T-helper 2 cell (primary cell): ENCODE measurements at places on chromosomes 1 and 21.

DNA sequence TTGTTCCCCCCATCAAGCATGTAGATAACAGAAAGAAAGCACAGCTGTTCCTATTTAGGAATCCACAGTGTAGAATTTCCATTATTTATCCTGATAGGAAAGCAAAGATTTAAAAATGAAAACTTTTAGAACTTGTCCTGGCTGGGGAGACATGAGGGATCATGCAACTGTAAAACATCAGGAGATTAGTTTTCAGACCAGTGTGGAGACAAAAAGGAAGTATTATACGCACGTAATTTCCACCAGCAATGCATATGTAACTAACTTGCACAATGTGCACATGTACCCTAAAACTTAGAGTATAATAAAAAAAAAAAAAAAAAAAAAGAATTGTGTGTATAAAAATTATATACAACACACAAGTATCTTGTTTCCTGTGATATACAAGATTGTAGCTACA lies 172.4 kb downstream of the NEGR1 start:
- no peak for DNase-seq

- DNase-seq = no peak
Measured at GRCh38 chr1:184031409-184032107, 6.0 kb downstream of the COLGALT2 start.

DNA sequence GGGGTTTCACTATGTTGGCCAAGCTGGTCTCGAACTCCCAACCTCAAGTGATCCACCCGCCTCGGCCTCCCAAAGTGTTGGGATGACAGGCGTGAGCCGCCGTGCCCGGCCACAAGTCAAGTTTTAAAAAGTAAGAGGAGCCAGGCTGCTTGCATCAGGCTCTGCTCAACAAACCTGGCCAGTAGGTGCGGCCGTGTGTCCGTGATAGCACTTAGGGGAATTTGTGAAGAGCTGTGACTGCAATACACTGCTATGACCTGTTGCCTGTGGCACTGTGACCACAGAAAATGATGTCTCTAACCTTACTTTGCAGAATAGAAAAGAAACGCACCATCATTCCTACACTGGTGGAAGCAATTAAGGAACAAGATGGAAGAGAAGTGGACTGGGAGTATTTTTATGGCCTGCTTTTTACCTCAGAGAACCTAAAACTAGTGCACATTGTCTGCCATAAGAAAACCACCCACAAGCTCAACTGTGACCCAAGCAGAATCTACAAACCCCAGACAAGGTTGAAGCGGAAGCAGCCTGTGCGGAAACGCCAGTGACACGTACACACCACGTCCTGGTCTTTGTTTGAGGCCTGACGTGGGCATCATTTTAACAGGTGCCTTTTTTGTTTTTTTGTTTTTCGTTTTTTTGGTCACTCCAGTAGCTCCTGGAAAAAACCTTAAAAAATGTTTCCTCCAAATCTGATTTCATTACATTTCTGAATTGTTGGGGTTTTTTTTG lies 16.7 kb downstream of the C1orf174 start:
- DNase-seq = peak; percentile 61

GRCh38 chr1:104028416-104029035 lies 278.8 kb downstream of the AMY1C start:
- no peak for DNase-seq

DNA sequence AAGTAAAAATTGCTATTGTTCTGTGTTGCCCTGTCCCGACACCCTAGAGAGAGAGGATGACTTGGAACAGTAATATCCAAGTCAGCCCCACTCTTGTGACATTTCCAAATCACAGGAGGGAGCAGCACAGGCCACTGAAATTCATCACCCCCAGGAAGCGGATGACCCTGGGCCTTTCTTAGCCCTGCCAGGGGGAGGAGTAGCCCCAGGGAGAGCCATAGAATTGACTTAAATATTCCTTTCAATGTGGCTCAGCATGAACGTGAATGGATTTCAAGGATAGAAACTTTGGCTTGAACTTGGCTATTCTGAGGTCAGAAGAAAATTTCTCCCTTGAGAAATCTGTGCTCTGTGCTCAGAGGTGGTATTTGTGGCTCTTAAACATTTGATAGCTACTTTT lies 80.6 kb downstream of the CENPF start:
- no peak for DNase-seq

DNA sequence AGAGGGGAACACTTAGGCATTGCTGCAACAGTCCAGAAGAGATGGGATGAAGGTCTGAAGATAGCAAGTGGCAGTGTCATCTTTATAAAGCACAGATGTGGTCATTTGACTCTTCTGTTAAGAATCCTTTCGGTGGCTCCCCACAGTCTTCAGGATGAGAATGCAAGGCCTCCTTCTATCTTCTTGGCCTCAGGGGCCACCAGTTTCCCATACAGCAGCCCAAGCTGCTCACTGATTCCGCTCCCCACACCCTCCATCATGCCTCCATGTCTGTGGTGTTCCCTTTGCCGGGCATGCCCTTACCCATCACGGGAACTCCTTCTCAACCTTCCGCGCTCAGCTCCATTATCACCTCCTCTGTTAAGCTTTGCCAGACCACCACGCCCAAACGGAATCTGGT lies 16.1 kb upstream of the MFSD2A start:
- no peak for DNase-seq

DNA sequence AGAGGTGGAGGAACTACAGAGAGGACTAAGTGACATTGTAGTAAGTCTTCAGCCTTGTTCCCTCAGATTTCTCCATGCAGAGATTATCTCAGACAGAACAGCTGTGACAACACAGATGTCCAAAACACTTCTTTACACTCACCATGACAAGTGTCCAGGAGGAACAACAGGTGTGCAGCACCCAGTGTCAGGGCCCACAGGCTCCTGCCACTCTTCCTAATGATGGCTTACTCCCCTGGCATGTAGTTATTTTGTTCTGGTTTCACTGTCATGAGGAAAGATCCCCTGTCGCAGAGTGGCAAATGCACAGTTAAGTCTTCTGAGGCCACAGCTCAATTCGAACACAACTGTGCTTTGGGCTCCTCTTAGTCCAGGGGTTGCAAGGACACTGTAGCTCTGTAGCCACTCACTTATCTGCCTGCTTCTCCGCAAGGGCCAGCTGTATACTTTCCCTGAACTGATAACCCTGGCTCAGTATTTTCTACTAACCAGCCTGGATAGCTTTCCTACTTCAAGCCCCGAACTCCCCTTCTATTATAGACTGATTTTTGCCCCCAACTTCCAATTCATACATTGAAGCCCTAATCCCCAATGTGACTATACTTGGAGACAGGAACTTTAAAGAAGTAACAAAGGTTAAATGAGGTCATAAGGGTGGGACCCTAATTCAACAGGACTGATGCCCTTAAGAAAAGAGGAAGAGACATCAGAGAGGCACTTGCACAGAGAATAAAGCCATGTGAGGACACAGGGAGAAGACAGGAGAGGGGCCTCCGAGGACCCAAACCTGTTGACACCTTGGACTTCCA lies 11.1 kb downstream of the PDZK1 start:
- no peak for DNase-seq

DNA sequence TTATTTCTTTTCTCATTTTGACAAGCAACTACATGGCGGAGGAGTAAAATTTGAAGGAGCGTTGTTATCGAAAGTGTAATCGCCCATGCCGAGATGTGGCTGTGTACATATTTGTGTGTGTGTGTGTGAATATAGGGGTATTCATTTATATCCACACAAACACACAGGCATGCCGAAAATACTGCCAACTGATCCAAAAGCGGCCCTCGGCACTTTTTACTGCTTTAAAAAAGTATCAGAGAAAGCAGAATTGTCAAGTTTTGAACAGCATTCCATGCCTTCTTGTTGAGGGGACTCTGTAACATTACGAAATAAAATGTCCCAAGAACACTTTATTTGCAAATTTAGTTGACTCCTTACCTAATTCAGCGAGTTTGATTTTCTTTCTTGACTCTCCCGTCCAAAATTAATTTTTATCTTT lies 1.1 kb downstream of the PBX1 start:
- DNase-seq = no peak

DNA sequence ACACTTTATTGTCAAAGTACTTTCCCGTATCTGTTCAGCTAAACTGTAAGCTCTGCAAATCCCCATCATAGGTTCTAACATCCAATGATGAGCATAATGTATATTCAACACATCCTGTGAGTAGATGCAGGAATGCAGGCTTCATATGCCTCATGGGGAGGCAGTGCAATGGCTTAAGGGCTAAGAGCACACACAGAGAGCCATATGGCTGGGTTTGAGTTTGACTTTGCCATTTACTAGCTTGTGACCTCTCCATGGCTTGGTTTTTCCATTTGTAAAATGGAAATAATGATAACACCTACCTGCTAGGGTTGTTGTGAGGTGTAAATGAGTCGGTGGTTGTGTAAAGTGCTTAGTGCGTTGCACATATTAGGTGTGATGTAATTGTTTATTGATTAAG lies 13.4 kb downstream of the RCSD1 start:
- DNase-seq = no peak

DNA sequence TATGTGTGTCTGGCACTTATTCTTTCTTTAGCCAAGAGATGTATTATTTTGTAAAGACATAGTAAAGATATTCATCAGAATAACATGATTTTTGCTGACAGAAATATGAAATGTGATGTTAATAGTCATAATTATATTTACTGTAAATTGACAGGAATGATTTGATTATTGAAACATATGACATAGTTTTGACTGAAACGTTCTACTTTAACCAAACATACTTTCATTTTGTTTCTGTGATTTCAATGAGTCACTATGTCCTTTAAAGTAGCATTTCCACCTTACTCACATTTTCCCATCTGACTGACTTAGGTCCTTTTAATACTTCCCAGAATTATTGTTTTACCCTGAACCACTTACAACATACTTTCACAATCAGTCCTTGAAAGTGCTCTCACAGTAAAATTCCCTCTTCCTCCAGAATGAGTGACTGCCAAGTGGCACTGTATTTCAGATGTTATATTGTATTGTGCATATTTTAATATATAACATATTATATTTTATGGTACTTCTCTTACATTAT lies 437.9 kb downstream of the NCAM2 start:
- DNase-seq = no peak

GRCh38 chr1:6249739-6250689 lies 6.0 kb downstream of the HES3 start:
- DNase-seq = no peak

DNA sequence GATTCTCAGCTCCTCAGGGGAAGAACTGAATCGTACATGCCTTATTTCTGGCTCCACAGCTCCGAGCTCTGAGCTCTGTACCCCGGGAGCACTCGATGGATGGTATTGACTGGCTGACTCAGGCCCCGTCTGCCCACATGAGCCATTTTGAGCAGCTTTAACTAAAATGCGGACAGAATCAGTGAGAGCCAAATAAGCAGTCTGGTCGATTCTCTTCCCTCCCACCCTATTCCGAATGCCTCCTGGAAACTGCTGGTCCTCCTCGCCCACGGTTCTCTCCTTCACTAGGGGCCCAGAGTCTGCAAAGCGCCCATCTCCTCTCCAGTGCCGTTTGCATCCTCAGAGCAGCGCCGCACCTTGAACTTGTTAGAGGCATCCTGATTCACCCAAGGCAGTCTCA lies 125.9 kb upstream of the IRF2BP2 start:
- DNase-seq = no peak

GRCh38 chr1:65157546-65157941 lies 9.5 kb downstream of the AK4 start:
- no peak for DNase-seq

- no peak for DNase-seq
Measured at GRCh38 chr1:154406572-154406879, 1.4 kb downstream of the IL6R start.

- DNase-seq = no peak
Measured at GRCh38 chr1:151967091-151967490, 26.6 kb downstream of the S100A10 start.

DNA sequence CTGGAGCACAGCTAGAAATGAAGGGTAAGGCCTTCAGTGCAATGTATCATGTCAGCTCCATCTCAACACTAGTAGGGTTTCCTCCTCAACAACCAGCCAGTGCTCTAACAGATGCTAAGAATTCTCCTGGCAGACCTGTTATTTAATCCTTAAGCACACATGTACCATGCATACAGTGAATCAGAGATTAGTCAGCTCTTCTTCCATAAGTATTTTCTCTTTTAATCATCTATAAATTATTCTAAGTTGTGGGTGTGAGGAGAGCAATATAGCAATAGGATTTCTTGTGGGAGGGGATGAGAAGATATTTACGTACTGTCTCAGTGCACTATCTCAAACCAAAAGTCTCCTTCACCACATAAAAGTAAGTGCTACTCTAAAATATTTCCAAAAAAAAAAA lies 95.3 kb downstream of the COP1 start:
- no peak for DNase-seq

- DNase-seq = no peak
Measured at GRCh38 chr1:97904534-97904933, 16.3 kb downstream of the DPYD start.

DNA sequence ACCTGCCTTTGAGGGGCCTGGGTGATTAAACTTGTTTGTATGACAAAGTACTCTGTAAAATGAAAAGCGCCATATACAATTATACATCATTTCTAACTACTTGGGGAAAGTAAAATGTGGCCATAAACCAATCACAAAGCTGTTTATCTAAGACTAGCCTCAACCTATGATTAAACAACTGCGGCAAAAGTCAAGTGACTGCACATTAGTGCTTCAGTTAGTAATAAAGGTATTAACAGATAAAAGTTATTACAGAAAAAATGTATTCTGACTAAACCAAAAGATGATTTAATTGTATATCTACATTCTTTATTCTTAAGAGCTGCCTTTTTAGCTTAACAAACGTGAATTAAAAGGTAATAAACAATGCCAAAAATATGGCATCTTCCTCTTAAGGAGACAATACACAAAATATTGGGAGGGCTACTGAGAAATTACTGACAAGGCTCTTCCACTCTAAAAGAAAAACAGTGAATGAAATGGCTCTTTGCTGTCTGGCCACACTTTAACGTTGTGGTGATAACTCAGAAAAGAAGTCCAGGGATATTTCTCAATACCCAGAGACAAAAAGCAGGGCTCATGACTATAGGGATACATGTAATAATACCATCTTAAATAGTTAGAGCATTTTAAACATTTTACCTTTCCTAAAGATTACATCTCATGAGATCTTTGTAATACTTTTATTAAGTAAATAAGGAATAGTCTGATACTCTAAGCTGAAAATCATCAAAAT lies 8.6 kb downstream of the ARHGAP29 start:
- no peak for DNase-seq

- DNase-seq = no peak
Measured at GRCh38 chr1:921011-921837, 2.5 kb upstream of the SAMD11 start.

GRCh38 chr1:176820391-176821031 lies 344.0 kb downstream of the ASTN1 start:
- DNase-seq = no peak

- DNase-seq = no peak
Measured at GRCh38 chr1:193629875-193630274, 443.5 kb upstream of the B3GALT2 start.

- DNase-seq = no peak
Measured at GRCh38 chr1:200869376-200869752, 3.4 kb upstream of the GPR25 start.

- DNase-seq = no peak
Measured at GRCh38 chr1:2201062-2201461, 6.5 kb upstream of the FAAP20 start.

GRCh38 chr1:197986817-197987216 lies 69.6 kb downstream of the LHX9 start:
- no peak for DNase-seq

GRCh38 chr1:12087797-12088314 lies 24.8 kb downstream of the TNFRSF8 start:
- DNase-seq = no peak

GRCh38 chr1:23425193-23425494 lies 596 bp upstream of the TCEA3 start:
- no peak for DNase-seq
